ENCODE measurements at places on chromosomes 7 and 10.

- no peak for DNase-seq
Measured at GRCh38 chr7:125423458-125424155, 494.0 kb upstream of the POT1 start.

GRCh38 chr7:95590387-95591248 lies 5.7 kb downstream of the PDK4 start:
- no peak for DNase-seq

DNA sequence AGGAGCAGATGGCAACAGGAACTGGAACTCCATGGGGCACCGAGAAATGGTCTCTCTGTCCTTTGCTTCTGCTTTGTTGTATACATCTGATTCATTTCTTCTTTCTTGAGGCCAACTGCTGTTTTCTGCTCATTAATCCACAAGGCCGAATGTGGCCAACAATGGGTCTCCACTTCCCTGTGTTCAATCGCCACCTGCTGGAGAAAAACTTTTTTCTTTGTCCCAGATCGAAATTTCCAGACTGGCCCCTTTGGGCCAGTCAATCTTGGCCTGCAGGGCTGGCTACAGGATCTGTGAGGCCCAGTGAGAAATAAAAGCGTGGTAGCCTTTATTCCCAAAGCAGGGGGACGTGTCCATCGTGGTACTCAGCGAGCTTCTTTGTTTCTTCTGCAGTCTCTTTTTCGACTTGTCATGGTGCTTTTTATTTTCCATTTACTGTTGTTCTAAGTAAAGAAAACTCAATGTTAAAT lies 58.8 kb downstream of the PARP12 start:
- DNase-seq = peak; percentile 24

- peak; percentile 1 for DNase-seq
Measured at GRCh38 chr10:36779238-36779846, 346.1 kb upstream of the ANKRD30A start.

DNA sequence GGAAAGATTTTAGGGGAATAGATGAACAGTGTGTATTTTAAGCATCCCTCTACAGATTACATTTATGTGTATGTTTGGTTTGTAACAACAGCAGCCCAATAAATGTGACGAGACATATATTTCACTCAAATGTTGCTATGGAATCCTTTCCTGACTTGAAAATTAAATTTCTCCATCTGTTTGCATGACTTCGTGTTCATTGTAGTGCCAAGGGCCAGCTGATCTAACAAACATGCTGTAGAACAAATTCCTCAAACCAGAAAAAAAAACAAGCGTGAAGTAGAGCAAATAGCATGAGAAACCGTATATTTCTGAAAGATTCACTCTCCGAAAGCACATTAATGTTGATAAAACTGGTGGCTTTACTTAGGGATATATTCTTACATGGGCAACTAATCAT lies 87.8 kb downstream of the NRCAM start:
- DNase-seq = no peak

- DNase-seq = no peak
Measured at GRCh38 chr7:11437994-11438393, 394.0 kb downstream of the THSD7A start.

GRCh38 chr7:69445541-69445940 lies 152.7 kb upstream of the AUTS2 start:
- DNase-seq = no peak

GRCh38 chr7:44273681-44274622 lies 51.4 kb downstream of the CAMK2B start:
- no peak for DNase-seq

- peak; percentile 62 for DNase-seq
Measured at GRCh38 chr7:157431173-157431950, 94.6 kb downstream of the DNAJB6 start.

DNA sequence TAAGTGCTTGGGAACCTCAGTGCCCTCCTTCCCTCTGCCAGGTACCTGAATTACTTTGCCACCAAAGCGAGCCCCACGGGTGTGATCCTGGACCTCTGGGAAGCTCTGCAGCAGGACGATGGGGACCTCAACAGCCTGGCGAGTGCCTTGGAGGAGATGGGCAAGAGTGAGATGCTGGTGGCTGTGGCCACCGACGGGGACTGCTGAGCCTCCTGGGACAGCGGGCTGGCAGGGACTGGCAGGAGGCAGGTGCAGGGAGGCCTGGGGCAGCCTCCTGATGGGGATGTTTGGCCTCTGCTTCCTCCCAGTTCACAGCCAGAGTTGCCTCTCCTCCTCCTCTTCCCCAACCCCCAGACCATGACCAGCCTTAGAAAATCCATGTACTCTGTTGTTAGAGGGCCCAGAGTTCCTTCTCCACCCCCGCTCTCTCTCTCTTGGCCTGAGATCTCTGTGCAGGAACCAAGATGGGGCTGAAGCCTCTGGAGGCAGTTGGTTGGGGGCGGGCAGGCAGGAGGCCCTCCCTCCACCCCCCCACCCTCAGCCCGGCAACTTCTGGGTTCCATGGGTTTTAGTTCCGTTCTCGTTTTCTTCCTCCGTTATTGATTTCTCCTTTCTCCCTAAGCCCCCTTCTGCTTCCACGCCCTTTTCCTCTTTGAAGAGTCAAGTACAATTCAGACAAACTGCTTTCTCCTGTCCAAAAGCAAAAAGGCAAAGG lies 19.8 kb upstream of the SLC29A3 start:
- DNase-seq = no peak

GRCh38 chr7:48052748-48053147 lies 17.4 kb downstream of the C7orf57 start:
- DNase-seq = no peak

DNA sequence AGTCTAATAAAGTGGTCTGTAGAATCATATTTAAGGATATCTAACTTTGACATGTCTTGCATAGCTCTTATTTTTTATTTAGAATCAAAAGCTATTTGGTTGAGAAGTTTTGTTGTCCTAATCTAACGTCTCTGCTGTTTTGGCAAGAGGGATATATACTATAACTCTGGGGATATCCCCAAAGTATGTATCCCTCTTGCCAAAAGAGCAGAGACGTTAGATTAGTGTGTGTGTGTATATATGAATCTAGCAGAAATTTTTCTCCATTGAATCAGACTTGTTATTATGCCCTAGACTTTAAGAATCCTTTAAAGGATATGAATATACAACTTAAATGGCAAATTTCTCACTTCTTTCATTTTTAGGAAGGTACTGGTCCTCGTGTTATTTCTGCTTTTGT lies 9.6 kb downstream of the SMC3 start:
- no peak for DNase-seq

DNA sequence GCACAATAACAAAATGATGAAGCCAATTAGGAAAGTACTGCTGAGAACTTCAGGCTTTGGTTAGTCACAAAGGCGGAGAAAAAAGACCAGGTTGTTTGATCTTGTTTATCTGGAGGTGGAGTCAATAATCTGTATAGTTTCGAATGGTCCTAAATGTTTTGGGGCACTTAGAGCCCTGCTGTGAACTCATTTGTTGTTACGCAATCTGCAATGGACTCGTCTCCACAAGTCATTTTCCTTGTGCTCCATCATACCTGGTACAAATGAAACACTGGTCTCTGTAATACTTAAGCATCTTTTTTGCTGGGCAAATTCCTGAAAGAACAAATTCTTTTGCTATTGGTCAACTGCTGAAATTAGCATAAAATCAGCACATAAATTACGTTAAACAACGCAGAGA lies 430.5 kb downstream of the GATA3 start:
- DNase-seq = no peak

DNA sequence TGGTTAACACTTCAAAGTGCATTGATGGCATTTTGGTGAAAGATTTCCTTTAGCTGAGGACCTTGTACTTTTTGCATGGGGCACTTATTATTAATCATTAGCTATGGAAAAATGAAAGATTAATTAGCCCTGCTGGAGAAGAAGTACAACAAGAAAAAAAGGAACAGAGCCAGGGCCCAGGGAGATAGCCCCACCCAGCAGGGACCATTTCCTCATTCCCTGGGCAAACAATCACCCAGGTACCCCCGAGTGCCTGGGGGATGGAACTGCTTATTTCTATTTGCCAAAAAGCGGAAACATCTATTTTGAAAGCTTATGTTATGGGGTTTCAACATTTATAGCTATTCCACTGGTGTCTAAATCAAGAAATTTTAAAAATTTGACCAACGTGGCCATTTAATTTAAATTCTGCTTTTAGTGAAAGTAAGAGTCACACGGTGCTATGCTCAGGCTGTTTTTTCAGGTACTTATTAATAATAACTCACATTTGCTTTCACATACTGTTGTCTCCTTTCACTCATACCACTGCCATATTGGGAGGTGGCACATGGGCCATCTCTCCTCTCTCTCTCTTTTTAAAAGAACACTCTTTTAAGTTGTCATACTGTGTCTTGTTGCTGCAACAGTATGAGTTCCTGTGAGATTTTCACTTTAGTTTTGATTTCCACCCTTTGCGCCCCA lies 143.6 kb upstream of the KIF5B start:
- no peak for DNase-seq

- DNase-seq = no peak
Measured at GRCh38 chr10:86900955-86901354, 56.5 kb downstream of the MMRN2 start.

DNA sequence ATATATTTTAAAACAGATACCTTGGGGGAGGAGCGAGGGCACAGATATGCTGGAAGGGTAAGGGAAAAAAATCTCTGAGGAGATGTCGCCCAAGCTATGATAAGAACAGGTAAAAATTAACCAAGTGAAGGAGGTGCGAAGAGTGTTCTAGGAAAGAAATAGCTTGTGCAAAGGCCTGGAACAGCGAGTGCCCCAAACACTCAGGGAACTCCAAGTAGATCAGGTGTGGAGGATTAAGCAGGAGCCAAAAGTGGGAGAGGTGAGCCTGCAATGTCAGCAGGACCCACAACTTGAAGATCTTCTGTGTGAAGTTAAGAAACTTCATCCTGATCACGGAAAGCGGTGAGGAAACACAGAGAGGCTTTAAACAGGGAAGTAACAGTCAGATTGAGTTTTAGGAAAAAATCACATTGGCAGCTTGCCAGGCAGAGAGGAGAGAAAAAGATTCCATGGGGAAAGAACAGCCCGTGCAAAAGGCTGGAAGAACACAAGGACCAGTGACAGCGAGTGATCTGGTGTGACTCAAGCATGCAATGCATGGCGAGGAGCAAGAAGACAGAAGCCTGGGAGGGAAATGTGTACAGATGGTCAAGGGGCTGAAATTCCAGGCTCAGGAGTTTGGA lies 30.7 kb downstream of the FGF8 start:
- DNase-seq = no peak

DNA sequence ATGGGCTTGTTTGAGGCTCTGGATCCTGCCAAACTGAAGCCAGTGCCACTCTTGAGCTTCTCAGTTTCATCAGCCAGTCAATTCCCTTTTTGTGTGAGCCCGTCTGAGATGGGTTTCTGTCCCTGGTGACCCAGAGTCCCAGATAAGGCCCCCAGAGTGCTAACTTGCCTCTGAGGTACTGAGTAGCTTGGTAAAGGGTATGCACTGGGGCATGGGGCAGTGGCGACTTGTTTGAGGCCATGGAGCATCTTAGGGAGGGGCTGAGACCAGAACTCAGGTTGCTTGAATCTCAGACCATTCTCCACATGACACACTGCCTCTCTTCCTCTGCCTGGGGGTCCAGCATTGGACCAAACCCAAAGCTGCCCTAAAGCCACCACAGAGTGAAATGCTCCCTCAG lies 35.2 kb upstream of the NANOS1 start:
- DNase-seq = no peak

GRCh38 chr10:71767420-71768035 lies 5.8 kb downstream of the VSIR start:
- DNase-seq = no peak

DNA sequence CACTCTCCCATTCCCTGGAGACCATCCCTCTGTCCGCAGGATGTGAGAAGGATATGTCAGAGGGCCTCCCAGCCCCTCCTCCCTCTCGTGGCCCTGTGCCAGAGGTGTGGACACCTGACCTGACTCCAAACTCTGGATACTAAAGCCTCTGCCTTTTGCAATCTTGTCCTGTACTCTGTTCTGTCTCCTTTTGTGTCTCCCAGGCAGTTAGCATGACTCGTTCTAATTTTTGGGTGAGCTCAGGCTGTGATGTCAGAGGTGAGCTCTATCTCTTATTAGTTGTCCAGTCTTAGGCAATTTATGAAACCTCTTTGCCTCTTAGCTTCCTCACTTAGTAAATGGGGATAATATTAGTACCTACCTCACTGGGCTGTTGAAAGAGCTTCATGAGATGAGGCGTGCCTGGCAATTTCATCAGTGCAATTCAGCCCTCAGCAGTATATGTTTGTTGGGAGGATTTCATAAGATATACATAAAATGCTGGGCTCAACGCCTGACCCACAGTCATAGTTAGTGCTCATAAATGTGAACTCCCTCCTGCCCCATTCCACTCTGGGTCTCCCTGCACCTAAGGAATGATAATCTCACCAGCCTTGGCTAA lies 10.9 kb downstream of the MARVELD1 start:
- DNase-seq = no peak

DNA sequence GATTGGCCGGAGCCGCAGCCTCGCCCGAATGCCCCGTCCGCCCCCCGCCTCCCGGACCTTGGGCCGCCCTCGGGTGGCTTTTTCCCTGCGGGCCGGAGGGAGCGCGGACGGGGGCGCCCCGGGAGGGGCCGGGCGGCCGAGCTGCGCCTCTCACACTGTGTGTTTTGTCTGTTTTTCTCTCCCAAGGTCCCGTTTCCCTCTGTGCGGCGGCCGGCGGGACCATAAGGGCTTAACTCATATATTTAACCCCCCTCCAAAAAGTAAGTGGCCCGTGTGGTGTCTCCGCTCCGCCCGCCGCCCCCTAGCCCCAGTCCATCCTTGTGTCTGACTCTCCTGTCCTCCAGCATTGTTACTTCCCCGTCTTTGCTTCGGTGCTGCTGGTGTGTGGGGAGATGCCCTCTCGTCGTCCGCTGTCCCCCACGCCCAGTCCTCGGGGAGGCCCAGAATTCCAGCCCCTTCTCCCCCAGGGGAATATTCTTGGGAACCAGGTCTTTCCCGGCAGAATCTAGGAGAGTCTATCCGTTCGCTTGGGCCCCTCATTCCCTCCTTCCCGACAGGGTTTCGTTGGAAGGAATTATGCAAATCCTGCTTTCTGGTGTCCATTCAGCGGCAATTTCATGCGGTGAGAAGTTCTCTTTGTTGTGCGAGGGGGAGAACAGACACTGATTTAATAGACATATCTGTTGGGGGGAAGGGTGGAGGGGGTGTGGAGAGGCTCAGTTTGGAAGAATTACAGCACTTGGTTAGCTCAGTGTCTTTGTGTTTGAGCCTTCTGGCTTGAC lies 1.3 kb downstream of the LCOR start:
- no peak for DNase-seq

- DNase-seq = no peak
Measured at GRCh38 chr7:25025218-25025671, 45.3 kb upstream of the OSBPL3 start.

DNA sequence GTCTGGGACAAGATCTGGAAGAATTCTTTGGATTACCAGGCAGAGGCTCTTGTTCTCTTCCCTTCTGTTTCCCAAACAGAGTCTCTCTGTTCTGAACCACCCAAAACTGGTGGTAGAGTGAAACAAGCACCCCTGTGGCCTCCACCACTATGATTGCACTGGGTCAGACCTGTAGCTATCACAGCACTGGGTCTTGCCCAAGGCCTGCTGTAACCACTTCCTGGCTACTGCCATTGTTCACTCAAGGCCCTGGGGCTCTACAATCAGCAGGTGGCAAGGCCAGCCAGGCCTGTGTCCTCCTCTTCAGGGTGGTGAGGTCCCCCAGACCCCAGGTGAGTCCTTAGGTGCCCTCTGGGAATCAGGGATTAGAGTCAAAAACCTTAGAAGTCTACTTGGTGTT lies 4.1 kb upstream of the LRRC17 start:
- no peak for DNase-seq

GRCh38 chr7:132337450-132338080 lies 238.7 kb downstream of the PLXNA4 start:
- DNase-seq = no peak

All from Jurkat, Clone E6-1 (cell line).